Activated CD4-positive, alpha-beta T cell treated with anti-CD3 and anti-CD28 coated beads, Interleukin-2, amount 50 U/mL, for 48 hours (primary cell): ENCODE measurements at places on chromosomes 3 and 15.

DNA sequence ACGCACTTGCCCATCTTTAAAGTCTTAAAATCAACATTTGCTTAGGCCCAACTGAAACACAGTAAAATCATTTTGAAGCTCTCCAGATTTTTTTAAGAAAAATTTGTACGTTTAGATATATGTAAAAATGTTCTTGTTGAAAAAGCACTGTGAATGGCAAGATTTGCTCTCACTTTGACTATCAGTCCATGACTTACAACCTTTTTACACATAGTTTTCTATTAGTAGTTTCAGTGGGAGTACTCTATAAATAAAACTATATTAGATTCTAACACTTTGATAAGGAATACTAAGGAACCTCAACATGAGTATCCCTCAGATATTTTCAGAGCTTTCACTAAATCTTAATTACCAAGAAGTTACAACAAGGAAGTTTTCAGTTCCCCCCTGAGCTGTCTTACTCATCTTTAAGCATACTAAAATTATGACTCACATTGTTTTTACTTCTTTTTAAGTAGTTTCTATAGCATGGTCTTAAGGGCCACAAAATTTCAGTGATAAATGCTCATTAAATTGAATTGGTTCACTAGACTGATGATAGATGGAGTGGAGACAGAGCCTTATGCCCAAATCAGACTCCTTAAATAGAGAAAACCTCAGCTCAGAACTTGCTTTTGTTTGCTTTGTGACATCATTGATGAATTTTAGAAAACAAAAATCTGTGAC, 31.6 kb upstream of the RAP2B start:
- DNase-seq: no peak

DNA sequence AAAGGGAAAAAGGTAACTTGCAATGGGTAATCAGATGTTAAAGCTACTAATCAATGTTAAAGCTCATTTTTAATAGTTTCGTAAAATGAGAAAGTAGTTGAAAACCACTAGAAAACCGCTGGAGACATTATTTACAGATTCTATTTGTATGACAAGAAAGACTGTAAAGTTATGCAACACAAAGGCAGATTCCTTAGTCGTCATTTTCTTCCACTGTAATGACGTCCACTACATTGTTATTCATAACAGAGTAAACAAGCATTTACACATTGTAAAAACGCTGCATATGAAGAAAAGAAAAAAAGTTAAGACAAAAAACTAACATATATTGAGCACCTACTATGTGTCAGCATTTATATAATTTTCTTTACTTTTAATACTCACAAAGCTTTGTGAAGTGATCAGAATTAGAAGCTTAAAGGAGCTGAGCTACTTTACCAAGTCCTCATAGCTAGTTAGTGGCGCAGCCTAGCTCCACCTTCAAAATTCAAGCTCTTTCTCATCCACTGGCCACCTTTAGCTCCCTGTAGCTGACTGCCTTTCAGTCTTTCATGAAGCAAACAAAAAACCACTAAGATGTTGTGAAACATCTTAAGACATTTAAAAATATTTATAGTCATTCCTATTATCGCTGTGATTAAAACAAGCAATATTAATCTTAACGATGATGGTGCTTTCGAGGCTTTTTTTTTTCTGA, 100.1 kb upstream of the CDIN1 start:
- no peak for DNase-seq

GRCh38 chr3:16978921-16979271, 94.1 kb downstream of the PLCL2 start:
- no peak for DNase-seq

DNA sequence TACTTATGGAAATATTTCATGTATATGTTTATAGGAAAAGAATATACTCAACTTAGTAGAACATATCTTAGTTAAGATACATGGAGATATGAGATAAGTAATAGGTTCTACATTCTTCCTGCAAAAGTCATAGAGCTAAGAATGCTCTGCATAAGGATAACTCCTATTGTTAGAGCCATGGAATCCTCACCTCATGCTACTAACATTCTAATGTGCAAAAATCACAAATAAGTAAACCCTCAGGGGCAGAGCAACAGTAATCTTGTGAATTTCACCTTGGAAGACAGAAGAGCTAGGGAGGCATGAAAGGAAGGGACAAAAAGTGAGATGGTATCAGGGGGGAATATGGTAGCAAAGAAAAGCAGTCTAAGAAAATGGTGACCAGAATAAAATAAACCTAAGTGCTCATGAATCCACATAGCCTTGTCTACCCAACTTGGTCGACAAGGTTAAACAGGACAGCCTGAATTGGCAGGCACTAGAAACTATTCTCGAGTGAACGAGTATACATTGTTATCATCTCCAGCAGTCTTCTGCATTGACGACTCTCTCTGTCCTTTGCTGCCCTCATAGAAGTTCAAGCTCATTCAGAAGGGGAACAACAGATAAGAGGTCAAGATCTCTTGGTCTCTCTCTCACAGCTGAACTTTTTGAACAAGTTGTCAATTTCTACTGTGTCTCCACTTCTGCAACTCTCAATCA, 52.8 kb downstream of the XRN1 start:
- no peak for DNase-seq

DNA sequence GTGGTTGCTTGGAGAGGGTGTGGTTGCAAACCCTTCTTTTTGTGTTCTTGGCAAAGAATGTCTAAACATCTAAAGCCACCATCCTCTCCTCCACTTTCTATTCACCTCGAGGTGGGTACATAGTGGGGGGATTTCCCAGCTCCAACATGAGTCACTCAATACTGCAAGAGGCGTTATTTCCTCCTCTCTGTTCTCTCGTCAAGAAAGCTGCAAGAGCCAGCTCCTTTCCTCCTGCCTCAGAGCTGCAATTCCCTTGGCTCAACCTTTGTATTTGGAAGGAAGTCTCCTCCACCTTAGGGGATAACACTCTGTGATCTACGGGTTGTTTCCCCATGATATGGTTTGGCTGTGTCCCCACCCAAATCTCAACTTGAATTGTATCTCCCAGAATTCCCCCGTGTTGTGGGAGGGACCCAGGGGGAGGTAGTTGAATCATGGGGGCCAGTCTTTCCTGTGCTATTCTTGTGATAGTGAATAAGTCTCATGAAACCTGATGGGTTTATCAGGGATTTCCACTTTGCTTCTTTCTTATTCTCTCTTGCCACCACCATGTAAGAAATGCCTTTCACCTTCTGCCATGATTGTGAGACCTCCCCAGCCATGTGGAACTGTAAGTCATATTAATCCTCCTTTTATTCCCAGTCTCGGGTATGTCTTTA, 138.4 kb downstream of the PLCL2 start:
- peak; percentile 41 for DNase-seq

- peak; percentile 8 for DNase-seq
Observed at GRCh38 chr3:29936054-29936453, 655.2 kb downstream of the RBMS3 start.
